ENCODE measurements at places on chromosomes 11 and 22.

- no peak for DNase-seq
Observed at GRCh38 chr11:128506999-128507611, 80.3 kb downstream of the ETS1 start.

GRCh38 chr22:38443628-38444521, 11.1 kb downstream of the KCNJ4 start:
- DNase-seq: no peak

DNA sequence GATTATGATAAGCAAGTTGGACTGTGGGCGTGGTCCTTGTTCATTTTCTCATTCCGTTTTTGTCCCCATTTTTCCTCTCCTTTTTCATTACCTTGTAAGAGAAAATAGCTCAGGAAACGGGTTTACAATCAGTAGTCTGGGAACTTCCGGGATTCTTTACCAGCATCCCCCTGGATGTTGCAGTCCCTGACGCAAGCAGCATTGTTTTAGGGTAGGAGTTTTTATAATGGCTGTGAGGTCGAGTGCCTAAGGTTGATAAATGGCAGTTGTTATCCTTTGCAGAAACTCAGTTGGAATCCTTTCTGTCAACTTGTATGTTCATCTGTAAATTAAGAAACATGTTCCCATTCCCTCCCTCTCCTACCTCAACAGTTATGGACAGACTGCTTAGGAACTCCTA, 68.3 kb downstream of the ARHGEF12 start:
- DNase-seq: no peak

GRCh38 chr22:45845076-45845487, 131.9 kb downstream of the WNT7B start:
- no peak for DNase-seq

GRCh38 chr11:85464283-85464682, 162.9 kb downstream of the DLG2 start:
- no peak for DNase-seq

- no peak for DNase-seq
Observed at GRCh38 chr22:24871611-24872205, 65.7 kb downstream of the SGSM1 start.

DNA sequence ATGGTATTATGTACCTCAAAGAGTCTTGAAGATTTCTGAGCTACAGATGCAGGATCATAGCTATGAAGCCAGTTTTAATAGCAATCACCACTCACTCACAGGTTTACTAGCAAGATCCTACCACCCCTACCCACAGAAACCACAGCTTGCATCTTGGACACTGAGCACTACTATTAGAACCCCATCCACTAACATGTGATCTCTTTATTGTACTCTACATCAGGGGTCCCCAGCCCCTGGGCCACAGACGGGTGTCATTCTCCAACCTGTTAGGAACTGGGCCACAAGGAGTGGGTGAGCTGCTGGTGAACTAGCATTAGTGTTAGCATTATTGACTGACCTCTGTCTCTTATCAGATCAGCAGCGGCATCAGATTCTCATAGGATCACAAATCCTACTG, 844.8 kb upstream of the CHORDC1 start:
- no peak for DNase-seq

DNA sequence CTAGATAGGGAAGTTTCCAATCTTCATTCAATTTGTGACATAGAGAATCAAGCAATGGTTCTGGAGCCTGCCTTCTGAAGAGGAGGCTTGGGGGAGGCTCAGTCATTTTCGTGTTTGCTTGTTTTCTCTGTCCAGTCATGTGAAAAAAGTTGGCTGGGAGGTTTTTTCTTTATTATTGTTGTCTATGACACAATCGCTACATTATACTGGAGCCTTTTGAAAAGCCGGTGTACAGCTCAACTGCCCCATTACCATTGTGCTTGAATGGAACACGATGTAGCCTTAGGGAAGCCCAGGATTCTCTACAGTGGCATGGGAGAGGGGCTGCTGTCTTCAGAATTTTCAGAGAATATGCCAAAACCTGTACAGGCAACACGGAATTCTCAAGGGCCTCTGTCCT, 57.9 kb upstream of the NCAM1 start:
- DNase-seq: no peak

DNA sequence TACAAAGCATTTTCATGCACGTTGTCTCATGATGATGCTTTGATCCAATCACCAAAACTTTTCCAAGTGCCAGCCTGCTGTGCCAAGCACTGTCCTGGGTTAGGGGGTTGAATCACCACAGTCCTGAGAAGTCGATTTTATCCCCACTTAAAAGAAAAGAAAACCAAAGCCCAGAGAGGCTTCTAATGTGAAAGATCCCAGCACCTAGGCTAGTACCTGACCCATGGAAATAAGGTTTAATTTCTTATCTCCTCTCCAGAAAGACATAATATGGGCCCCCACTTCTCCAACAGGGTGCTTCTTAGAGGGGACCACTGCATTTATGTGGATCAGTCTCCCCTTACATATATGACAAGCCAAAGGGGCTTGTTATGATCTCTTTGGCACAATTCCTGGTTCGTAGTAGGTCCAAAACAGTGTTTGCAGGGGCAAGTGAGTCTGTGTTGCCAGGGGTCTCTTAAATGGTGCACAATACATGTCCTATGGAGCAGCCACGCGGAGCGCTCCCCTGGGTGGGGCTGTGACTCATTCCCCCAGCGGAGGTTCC, 1.9 kb upstream of the BCL9L start:
- DNase-seq: no peak

DNA sequence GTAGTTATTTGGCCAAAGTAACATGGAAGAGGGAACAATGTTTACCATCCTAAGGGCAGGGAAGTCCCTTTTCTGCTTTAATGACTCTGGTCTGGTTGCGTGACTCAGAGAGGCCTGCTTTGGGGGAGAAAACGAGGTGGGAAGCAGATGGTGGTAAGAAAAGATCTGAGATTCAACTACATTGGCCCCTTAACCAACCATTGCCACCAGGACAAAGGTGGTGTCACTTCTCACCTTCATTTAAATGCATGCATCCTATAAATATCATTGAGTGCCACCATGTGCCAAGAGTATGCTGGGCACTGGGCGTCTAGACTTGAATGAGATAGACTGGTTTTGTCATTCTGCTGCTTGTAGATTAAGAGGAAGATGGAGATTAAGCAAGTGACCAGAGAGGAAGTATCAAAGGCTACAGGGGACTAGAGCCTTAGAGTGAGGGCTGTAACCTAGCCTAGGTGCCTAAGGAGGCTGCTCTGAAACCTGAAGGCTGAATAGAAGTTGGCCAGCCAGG, 3.6 kb upstream of the SORL1 start:
- no peak for DNase-seq

All from stimulated activated CD4-positive, alpha-beta T cell treated with anti-CD3 and anti-CD28 coated beads, Interleukin-15, amount 100 ng/mL, for 1 hour (primary cell).